ENCODE measurements at places on chromosomes 13 and 19. TPM values are rescaled to one million over a fixed set of nuclear protein-coding genes. Genes with fewer than 3 reads are reported as not detected.

DNA sequence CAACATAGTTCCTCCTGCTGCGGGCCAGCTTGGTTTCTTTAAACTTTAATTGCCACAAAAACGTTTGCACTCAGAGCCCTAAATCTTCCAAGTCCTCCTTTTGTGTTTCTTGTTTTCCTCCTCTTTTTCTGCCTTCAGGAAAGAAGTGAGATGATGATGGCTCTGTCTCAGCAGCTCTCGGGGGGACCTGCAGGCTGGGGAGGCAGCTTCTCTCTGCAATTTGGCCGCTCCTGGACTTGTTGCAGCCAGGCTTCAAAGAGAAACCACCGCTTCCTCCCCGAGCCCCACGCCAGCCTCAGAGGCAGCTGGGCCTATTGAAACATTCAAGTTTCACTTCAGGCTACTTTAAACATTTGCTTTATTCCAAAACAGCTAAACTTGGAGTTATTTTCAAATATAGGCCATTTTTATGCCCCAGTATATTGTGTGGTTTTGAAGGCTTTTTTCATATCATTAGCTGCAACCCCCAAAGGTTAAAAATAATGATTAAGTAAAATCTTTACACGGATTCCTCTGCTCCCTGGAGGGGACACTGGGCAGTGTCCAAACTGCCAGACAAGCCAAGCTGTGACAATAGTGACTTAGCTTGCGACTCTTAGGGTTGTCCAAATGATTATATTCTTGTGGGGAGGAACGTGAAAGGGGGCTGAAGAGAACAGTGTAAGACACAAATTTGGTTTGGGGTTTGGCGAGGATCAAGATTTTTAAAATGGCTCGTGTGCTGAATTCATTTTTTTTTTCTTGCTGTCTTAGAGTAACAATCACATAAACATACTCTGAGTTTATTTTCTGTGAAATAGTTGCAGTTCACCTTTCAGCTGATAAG lies 330.8 kb downstream of the DLEU7 start:
- DNase-seq, result peak; percentile 50

- DNase-seq, result no peak
Measured at GRCh38 chr19:6164906-6165531, 29.6 kb downstream of the ACSBG2 start.

- no peak for DNase-seq
Measured at GRCh38 chr19:5818594-5818993, 13.7 kb downstream of the NRTN start.

GRCh38 chr19:2865334-2866100 lies 1.6 kb upstream of the ZNF556 start:
- no peak for DNase-seq

ONECUT3 gene
- 0.08 TPM for total RNA-seq

DNA sequence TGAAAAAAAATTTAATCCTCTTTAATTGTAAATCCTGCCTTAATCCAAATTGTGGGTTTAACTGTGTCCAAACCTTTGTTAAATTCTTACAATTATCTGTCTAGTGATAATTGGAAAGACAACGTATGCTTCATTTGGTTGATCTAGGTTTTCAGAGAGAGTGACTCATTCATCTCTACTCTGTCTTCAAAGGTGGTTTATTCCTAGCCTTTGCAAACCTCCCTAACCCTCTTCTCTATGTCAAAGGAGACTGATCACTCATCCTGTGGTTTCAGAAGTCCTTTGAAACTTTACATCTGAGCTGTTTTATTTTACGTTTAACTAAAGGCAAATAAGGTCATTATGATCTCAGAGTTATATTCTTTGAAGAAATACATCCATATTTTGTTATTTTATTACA lies 8.8 kb upstream of the OXGR1 start:
- DNase-seq, result no peak

- DNase-seq, result no peak
Measured at GRCh38 chr13:107900775-107901174, 314.6 kb downstream of the LIG4 start.
